GM18507 (cell line): ENCODE measurements at places on chromosomes 4 and X.

- DNase-seq = no peak
Observed at GRCh38 chr4:157983300-157983699, 189.5 kb downstream of the GASK1B start.

- DNase-seq = no peak
Observed at GRCh38 chr4:48489683-48490011, 405 bp upstream of the ZAR1 start.

DNA sequence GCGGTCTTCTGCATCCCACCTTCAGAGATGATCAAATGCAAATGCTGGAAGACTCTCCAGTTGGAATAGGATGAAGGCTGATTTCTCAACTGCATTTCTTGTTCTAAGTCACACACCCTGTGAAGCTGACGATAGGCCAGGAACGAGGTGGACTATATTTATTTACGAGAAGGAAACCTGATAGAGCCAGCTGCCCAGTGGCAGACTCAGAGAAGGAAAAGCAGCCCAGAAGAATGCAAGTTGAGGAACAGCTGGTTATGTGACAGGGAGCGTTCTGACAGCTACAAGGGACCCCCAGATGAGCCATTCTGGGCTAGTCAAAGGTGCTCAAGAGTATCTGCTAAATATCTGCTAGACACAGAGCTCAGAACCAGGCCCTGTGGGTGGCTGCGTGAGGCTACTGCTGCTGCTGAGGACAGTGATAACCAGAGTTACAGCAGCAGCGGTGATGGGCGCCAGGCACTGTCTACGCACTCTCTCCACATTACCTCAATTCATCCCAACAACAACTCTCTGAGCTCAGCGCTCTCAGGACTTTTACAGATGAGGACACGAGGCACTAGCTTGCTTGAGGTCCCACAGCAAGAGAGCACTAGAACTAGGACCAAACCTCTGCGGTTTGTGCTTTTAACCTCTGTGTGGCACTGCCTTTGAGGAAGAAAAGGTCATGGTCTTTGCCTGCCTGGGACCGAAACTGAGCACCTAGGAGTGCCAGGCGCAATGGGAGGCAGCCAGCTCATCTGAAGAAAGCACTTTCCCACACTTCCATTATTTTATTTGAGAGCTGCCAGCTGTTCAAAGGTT is 69.0 kb downstream of the GATB start:
- DNase-seq = no peak

GRCh38 chr4:182240161-182241130 is 2.8 kb upstream of the TENM3 start:
- DNase-seq = no peak

DNA sequence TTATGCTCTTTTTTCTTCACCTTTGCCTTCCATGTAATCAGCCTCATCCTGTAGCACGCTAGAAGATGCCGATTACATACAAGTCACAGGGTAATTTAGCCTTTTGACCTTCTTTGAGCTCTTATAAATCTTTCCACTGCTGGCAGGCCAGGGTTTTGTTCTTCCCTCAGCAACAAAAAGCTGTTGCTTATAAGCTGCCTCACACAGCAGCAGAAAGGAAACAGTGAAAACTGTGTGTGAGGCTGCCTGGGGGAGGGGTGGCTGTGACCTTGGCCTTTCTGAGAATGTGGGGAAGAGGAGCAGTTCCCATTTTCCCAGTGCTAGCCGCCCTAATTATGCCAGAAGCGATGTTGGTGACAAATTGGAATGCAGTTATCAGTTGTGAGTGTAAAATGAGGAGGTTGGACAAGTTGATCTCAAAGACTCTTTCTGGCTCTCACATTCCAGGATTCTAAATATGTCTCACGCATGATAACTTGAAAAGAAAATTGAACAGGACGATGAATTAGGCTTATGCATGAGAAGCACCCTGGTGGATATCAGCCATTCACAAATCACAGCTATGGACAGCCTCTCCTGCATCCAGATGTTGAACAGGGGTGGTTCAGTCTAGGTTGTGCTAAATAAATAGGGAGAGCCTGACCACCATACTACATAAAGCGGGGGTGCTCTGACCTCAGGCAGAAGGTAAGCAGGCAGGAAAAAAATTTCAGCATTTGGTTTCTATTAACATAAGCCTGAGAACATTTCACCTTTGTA is 25.7 kb downstream of the SLITRK2 start:
- no peak for DNase-seq
